ENCODE measurements at places on chromosomes 2 and 18. TPM values are rescaled to one million over a fixed set of nuclear protein-coding genes. Genes with fewer than 3 reads are reported as not detected.
A peak's percentile ranks its signal among the peaks of the same experiment; 100 is the strongest.

- H3K4me1 ChIP-seq = peaks cover 32% of the 10 kb centered on the region
- H3K4me3 ChIP-seq = peak overlapping the region; percentile 67
- H3K27me3 ChIP-seq = no peaks in the 10 kb centered on the region
Observed at GRCh38 chr2:148658807-148659722, 14.5 kb downstream of the EPC2 start.

DNA sequence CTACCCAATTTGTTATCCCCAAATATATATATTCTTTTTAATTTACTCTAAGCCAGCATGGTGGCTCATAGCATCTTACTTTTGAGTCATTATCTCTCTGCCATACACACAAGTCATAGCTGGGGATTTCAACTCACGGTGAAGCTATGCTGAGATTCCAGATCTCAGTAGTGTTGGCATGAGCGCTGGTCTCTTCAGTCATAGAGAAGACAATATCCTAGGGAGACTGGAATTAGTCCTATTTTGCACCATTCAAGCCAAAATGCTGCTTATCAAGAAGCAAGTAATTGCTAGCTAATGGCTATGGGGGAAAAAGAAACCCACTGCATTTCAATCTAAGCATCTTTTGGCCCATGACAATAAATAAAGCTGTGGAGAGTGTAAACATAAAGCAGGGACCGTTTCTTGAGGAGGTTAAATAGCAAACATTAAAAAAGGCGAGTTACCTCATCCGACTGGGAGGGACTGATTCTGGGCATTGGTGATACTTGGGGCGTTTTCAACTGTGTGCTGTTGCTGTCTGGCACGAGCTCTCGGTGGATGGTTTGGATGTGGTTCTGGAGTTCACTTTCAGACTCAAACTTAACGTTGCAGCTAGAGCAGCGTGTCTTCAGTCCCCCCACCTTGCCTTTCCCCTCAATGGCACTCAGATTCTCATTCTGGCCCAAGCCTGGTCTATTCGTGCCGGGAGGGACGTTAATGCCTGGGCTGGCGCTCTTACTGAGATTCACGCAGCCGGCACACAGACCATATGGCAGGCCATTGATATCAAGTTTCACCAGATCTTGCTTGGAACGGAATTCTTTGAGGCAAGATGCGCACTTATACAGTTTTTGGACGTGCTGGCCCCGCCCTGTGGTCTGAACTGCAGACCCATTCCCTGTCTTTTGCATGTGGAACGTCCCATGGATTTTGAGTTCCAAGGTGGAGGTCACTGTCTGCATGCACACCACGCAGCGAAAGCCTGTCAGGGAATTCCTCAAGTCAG is 127.8 kb downstream of the ZNF521 start:
- H3K27me3 ChIP-seq = no peaks in the 10 kb centered on the region
- no peak for DNase-seq
- H3K36me3 ChIP-seq = no peaks in the 10 kb centered on the region
- H3K4me3 ChIP-seq = no peak overlapping the region

DNA sequence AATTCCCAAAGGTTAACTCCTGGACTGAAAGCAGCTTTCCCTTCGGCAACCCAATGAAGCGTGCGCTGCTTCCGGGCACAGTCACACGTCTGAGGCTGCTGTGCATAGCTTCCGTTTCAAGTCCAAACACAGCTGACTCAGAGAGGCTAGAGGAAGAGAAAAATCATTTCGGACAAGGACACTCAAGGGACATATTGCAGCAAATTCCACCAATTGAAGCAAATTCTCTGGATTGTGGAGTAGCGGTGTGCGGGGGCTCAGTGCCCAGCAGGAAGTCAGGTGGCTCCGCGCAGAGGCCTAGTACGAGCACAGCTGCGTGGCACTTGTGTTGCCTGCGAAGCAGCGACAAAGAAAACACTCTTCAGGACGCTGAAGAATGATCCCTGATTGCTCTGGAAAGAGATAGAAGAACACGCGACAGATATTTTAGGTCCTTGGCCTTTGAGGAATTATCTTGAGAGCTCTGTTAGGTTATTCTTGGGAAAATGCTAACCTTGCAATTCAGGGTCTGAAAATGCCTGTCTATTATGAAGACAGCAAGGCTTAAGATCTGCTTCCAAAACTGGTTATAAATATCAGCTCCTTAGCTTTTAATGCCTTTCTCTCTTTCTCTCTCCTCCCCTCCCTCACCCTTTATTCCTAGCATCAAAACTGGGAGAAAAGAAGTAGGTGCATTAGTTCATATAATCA is 352.6 kb upstream of the DLGAP1 start:
- no peaks in the 10 kb centered on the region for H3K27me3 ChIP-seq
- H3K4me1 ChIP-seq = no peaks in the 10 kb centered on the region
- no peak overlapping the region for H3K27ac ChIP-seq
- no peaks in the 10 kb centered on the region for H3K36me3 ChIP-seq
- H3K4me3 ChIP-seq = no peak overlapping the region

DNA sequence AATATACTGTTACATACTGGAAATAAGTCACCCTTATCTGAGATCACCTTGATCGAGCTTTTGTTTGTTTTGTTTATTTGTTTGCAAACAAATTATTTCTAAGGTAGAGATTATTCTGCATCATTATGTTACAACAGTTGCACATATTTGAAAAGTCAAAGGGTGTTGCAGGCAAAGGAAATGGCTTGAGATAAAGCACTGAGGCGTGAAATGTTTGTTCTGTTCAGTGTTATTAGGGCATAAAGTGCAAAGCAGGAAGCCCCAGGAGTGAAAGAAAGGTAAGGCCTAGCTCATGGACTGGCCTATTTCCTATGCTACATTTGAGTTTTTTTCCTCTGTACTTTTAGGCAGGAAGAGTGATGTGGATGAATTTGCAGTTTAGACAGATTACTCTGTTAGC is 1815.6 kb upstream of the LRRTM1 start:
- H3K4me1 ChIP-seq = no peaks in the 10 kb centered on the region
- no peaks in the 10 kb centered on the region for H3K27me3 ChIP-seq
- no peaks in the 10 kb centered on the region for H3K36me3 ChIP-seq
- no peak for DNase-seq
- no peak overlapping the region for H3K27ac ChIP-seq

GRCh38 chr2:172357442-172357841 is 69.9 kb upstream of the ITGA6 start:
- no peaks in the 10 kb centered on the region for H3K36me3 ChIP-seq
- H3K4me3 ChIP-seq = no peak overlapping the region
- H3K4me1 ChIP-seq = peaks cover 4% of the 10 kb centered on the region
- no peak overlapping the region for H3K27ac ChIP-seq
- H3K27me3 ChIP-seq = no peaks in the 10 kb centered on the region

DNA sequence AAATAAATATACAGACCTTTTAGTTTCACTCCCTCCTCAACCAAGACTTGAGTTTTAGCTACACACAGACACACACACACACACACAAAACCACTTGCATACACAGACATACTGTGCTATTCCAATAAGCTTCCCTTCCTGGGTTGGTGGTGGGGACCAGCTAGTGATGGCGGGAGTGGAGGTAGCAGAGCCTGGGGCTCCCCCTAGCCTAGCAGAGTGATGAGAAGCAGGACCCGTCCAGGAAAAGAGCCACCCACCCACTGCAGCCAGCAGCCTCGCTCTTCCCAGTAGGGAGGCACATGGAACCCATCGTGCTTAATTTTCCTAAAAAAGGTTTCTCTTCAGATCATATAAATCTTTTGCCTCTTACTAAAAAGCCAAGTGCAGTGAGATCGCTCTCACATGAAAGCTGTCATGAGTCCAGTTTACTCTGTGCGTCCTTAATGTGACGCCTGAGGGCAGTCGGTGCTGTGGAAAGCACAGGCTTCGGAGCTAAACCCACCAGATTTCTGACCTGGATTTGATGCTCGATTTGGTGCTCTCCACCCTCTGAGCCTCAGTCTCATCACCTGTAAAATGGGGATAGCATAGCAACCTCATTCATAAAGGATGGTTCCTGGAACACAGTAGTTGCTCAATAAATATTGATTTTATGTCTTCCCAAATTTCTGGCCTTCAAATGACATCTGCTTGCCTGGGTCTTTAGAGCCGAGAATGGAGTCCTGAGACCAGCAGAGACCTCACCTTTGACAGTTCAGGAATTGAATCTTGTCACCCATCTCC is 60.1 kb upstream of the YWHAQ start:
- no peak for DNase-seq
- H3K36me3 ChIP-seq = no peaks in the 10 kb centered on the region
- no peaks in the 10 kb centered on the region for H3K27me3 ChIP-seq
- no peaks in the 10 kb centered on the region for H3K4me1 ChIP-seq
- H3K4me3 ChIP-seq = no peak overlapping the region
- no peak overlapping the region for H3K27ac ChIP-seq

- peaks cover 17% of the 10 kb centered on the region for H3K4me1 ChIP-seq
- no peak for DNase-seq
- H3K36me3 ChIP-seq = no peaks in the 10 kb centered on the region
- peak overlapping the region; percentile 19 for H3K27ac ChIP-seq
- no peaks in the 10 kb centered on the region for H3K27me3 ChIP-seq
Observed at GRCh38 chr2:23547725-23548124, 162.7 kb downstream of the KLHL29 start.

DNA sequence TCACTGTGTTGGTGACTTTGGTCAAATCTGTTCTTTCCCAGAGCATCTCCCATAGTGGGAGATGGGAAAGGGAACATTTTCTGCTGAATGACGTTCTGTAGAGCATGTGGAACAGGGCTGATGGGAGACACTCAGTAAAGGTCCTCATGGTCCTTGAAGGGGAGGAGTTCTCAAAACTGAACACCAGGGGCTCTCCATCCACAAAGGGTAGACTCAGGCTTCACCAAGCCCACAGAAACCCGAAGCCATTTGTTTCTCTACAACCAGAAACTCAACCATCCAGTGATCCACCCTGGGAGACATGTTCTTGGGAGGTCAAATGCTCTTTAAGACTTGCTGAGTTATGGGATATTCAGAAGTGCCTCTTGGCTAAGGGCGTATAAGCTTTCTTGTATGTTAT is 131.8 kb downstream of the ACOXL start:
- H3K4me1 ChIP-seq = peaks cover 40% of the 10 kb centered on the region
- H3K27ac ChIP-seq = no peak overlapping the region
- H3K27me3 ChIP-seq = peaks cover 2% of the 10 kb centered on the region
- no peak overlapping the region for H3K4me3 ChIP-seq

DNA sequence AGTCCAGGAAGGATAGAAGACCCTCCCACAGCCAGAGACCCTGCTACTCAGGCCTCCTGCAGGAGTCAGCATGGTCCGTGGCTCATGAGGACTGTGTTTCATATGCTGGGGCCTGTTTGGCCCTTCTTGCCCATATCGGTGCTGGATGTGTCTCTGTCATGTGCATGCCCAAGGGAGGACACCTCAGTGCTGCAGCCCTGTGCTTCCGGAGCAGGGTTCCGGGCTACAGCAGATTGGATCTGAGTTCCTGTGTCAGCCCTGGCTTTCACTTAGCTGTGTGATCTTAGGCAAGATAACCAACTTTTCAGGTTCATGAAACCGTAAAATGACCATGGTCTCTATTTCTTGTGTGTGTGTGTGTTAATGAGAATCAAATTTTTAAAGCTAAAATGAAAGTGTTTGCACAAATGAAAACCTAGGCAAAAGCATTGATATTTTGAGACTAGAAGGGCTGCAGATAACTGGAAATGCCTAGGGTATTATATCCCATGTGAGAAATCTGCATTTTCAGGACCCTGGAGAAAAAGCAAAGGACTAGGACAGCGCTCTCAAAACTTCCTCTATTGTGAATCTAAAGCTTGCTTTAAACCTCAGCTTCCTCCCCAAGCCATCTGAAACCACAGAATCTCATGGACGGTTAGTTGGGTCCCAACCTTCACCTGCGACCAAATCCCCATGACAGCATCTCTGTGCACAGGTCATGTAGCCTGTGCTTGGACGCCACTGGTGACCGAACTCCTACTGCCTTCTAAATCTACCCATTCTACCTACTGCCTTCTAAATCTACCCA is 58.8 kb upstream of the CAPN13 start:
- H3K27ac ChIP-seq = no peak overlapping the region
- no peak for DNase-seq
- H3K4me1 ChIP-seq = peaks cover 15% of the 10 kb centered on the region
- H3K27me3 ChIP-seq = peaks cover 21% of the 10 kb centered on the region
- no peak overlapping the region for H3K4me3 ChIP-seq
- no peaks in the 10 kb centered on the region for H3K36me3 ChIP-seq

GRCh38 chr2:112880696-112881095 is 30.3 kb upstream of the IL37 start:
- no peaks in the 10 kb centered on the region for H3K27me3 ChIP-seq
- H3K36me3 ChIP-seq = no peaks in the 10 kb centered on the region
- H3K4me1 ChIP-seq = peaks cover 8% of the 10 kb centered on the region
- DNase-seq = no peak
- no peak overlapping the region for H3K27ac ChIP-seq

- no peaks in the 10 kb centered on the region for H3K36me3 ChIP-seq
- H3K27me3 ChIP-seq = no peaks in the 10 kb centered on the region
- no peak overlapping the region for H3K4me3 ChIP-seq
- no peak overlapping the region for H3K27ac ChIP-seq
- H3K4me1 ChIP-seq = peaks cover 47% of the 10 kb centered on the region
Observed at GRCh38 chr18:48781163-48781987, 169.4 kb downstream of the SMAD7 start.

GRCh38 chr2:128444816-128445522 is 126.3 kb upstream of the HS6ST1 start:
- no peaks in the 10 kb centered on the region for H3K36me3 ChIP-seq
- DNase-seq = no peak
- peaks cover 7% of the 10 kb centered on the region for H3K27me3 ChIP-seq
- no peak overlapping the region for H3K27ac ChIP-seq

GRCh38 chr2:26769089-26769761 is 5.1 kb downstream of the SLC35F6 start:
- DNase-seq = no peak
- H3K27me3 ChIP-seq = no peaks in the 10 kb centered on the region
- H3K4me3 ChIP-seq = no peak overlapping the region
- H3K4me1 ChIP-seq = peaks cover 80% of the 10 kb centered on the region
- H3K36me3 ChIP-seq = no peaks in the 10 kb centered on the region

DNA sequence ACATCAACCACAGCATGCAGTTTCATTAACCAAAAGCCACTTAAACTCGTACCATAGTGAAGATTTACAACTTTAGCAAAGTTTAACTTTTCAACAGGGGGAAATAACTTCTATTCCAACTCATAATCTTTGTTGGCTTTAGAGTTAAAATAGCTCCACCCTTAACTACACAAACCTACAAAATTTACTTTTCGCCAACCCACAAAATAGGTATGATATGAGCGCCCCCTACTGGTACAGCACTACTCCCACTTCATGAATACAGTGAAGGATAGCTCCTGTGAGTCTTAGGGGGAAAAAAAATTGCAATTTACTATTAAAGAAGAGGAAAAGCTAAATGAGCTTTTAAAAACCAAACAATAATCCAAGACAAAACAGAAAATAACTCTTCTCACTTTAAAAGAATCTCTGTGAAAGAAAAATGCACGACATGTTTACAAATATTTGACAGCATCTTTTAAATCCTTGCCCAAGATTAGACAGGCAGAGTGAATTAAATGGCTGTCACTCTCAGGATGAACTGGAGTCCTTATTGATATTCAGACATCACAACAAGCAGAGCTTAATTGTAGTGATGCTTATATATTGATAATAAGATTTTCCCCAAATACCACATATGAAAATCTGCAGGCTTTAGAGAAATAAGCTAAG is 32.2 kb downstream of the TMEFF2 start:
- peak; percentile 72 for DNase-seq
- peaks cover 5% of the 10 kb centered on the region for H3K27me3 ChIP-seq
- H3K36me3 ChIP-seq = no peaks in the 10 kb centered on the region
- no peak overlapping the region for H3K27ac ChIP-seq
- peaks cover 5% of the 10 kb centered on the region for H3K4me1 ChIP-seq

- no peak for DNase-seq
- peak overlapping the region; percentile 88 for H3K4me3 ChIP-seq
- H3K36me3 ChIP-seq = peaks cover 4% of the 10 kb centered on the region
- H3K27me3 ChIP-seq = no peaks in the 10 kb centered on the region
- H3K27ac ChIP-seq = peak overlapping the region; percentile 98
Observed at GRCh38 chr2:96913117-96913397, 43.2 kb upstream of the SEMA4C start.

The MOCOS gene
- 0.16 TPM for total RNA-seq

The PLCL1 gene
- total RNA-seq = 8.8 TPM

The MMADHC gene
- 79.0 TPM for total RNA-seq

The SERPINE2 gene
- total RNA-seq = 3.6 TPM

The CCDC68 gene
- not detected for total RNA-seq

The MOGAT1 gene
- total RNA-seq = not detected

The CTLA4 gene
- 1.5 TPM for total RNA-seq

Measured in naive thymus-derived CD8-positive, alpha-beta T cell (primary cell).